ENCODE measurements at places on chromosomes 6 and 20.

GRCh38 chr20:60765821-60766403 is 486.1 kb upstream of the CDH4 start:
- no peak for DNase-seq

DNA sequence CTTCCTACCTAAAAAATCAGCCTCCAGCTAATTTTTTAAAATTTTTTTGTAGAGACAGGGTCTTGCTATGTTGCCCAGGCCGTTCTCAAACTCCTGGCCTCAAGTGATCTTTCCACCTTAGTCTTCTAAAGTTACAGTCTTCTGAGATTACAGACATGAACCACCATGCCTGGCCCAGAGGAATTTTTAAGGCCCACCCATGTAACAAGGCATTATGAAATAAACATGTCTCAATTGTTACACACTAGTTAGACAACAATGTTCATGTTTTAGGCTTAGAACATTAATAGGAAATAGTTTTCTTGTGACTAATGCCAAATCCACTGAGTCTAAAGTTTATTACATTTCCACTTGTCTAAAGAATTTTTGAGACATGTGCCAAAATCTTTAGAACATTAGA is 221.2 kb downstream of the LAMA2 start:
- DNase-seq, result no peak

DNA sequence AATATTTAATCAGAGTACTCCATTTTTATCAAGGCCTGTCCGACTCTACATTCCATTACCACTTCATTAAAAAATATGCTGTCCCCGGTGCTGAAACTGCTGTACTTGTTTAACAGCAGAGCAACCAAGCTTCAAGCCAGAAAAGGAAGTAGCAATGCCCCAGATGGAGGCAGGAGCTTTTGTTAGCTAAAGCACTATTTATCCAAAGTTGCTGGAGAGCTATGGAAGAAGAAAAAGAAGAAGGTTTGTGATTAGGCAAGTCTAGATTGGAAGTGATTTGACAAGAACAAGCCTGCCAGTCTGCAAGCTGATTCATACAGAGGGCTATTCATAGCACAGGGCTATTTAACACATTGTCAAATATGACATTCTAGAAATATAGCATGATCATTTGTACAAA is 160.9 kb upstream of the SPTLC3 start:
- no peak for DNase-seq

DNA sequence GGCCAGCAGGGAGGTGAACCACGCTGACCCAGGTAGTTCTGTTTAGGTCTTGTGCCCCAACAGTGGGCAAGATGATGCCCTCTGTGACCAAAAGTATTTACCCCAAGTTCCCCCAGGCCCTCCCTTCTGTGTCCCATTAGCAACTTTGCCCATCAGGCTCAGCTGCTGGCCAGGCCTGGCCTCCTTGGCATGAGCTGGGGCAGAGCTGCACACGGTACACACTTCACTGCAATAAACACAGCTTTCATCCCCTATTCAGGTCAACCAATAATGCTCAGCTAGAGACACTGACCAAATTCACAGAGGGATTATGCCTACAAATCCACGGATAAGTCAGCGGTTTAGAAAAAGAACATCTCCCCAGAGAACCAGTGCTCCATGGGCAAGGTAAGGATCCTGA is 103.7 kb downstream of the SLC23A2 start:
- no peak for DNase-seq

DNA sequence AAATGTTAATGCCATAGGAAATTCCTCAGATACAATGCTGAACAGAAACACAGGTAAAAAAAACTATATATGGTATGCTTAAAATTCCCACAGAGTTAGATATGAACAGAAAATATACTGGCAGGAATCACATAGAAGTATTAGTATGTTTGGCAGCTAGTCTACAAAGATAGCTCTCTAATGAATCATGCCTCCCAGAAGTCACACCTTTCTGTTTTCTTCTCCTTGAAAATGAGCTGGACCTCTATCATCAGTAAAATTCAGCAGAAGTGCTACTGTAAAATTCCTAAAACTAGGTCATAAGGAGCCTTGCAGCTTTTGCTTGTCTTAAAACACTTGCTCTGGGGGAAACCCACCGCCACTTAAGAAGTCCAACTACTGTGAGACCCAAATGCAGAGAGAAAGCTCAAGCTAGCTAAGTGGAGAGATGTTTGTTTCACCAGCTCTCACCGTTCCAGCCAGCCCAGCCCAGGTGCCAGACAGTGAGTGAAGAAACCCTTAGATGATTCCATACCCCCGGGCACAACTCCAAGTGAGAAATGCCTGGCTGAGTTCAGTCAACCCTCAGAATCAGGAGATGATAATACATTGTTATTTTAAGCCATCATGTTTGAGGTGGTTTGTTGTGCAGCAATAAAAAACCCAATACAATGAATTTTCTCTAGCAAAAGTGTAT is 43.0 kb downstream of the TSPYL4 start:
- DNase-seq, result no peak

GRCh38 chr6:36319436-36319762 is 17.3 kb downstream of the BNIP5 start:
- DNase-seq, result no peak

DNA sequence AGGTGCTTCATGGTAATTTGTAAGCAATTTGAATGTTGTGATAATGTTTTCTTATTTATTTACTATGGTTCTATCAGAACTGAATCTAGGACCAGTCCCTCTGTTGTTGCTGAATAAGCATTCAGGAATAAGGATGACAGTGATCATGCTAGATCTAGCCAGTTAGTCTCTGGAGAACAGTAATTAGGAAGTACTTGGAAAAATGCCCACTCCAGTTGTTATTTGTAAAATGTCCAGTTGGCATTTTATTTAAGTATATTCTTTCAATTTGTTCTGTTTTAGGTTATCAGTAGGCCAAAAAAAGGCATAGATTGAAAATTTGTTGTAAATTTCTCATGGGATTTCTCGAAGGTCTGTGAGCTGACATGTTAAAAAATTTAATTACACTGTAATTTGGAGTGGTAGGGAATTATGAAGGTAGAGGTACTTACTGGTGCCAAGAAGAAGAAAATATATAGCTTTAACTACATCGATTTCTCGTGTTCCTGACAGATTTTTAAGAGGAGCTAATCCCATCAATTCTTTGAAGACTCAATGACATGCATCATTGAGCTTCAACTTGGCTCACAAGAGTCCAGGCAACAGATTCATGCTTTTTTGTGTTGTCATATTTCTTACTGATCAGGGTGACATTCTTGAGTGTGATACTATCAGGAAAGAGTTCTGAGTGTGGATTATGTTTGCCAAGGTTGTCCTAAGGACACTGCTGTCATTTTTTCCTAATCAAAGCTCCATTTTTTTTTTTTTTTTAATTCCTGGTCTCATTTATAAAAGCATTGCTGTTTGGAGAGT is 177.3 kb downstream of the CARMIL1 start:
- DNase-seq, result no peak

DNA sequence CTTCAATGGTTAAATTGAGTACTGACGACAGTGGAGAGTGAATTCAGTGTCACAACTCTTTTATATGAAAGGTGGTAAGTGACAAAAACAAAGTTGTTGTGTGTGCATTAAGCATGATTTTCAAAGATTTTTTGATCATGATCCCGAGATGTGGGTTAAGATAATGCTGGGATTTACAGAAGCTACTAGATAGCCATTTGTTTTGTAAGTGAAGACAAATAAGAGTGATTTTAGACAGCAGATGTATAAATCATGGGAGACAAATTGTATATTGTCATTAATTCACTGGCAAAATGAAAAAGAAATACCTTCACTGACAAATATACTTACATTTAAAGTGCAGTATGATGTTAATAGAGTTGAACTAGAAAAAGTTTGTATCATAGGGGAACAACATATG is 6.1 kb downstream of the ADGRB3 start:
- DNase-seq, result no peak

GRCh38 chr20:44598423-44599305 is 16.3 kb downstream of the PKIG start:
- DNase-seq, result peak; percentile 47

DNA sequence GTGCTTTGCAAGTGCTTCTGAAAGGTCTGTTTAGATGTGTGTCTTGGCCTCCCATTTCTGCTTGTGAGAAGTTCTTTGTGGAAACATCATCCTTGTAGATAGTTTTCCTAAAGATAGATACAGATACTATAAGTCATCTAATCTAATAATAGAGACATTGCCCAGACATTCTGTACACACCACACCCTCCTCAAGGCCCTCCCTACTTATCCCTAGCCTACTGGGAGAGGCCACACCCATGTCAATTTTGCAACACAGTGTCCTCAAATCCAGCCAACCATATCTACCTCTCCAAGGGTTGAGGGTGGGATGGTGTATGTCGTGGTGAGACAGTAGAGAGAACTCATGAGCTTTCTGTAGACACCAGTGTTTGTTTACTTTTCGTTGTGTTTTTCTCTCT is 6.2 kb downstream of the KDM1B start:
- no peak for DNase-seq

GRCh38 chr6:71851214-71851613 is 35.1 kb upstream of the RIMS1 start:
- DNase-seq, result no peak

GRCh38 chr6:114339706-114340105 is 3.1 kb downstream of the HS3ST5 start:
- no peak for DNase-seq

GRCh38 chr20:15945289-15945688 is 628.0 kb downstream of the KIF16B start:
- DNase-seq, result no peak

- no peak for DNase-seq
Observed at GRCh38 chr20:986733-987355, 15.3 kb downstream of the RSPO4 start.

DNA sequence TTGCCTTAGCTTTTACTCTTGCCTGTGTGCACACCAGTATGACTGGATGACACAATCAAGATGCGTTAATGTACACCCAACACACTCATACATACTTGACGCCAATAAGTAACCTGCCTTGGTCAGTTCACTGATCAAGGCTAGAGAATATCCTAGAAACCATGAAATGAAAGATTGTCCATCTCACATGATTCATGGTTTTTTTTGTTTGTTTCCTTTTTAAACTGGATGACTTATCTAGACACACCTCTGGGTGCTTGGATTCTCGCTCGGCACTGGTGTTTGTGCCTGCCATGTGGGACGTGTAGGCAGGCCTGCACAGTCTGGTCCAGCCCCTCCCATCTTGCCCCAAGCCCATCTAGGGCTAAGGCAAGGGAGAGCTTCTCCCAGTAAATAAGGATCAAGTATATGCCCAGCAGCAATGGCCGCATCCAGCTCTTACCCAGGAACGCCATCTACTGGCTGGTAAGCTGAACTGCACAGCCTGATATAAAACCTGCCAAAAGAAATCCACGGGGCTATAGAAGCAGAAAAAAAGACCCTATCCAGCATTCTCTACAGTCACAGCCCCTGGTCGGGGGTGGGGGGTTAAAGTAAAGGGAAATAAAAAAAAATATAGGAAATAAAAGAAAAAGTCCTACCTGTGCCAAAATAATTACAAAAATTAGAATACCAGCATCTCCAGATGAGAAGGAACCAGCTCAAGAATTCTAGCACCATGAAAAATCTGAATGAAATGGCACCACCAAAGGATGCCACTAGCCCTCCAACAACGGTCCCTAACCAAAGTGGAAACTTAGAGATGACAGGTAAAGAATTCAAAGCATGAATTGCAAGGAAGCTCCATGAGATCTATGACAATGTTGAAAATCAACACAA is 73.3 kb downstream of the OTOR start:
- peak; percentile 47 for DNase-seq

DNA sequence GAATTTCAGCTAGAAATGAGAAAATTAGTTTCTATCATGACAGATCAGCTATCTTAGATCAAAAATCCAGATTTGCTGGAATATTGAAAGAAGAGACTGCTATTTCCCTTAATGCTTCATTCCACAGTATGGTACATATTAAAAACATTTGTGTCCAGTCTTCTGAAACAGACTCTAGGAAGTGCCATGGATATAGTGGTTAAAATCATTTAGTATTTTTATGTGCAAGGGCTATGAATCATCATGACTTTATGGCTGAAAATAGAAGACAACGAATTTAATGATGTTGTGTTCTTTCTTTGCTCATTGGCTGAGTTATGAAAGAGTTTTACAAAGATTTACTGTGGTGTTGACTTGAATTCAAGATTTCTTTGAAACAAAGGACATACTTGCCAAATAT is 146.6 kb downstream of the ANKRD60 start:
- DNase-seq, result no peak

GRCh38 chr6:12895721-12896120 is 179.2 kb downstream of the PHACTR1 start:
- no peak for DNase-seq

GRCh38 chr20:13928901-13929300 is 61.5 kb downstream of the SEL1L2 start:
- no peak for DNase-seq

DNA sequence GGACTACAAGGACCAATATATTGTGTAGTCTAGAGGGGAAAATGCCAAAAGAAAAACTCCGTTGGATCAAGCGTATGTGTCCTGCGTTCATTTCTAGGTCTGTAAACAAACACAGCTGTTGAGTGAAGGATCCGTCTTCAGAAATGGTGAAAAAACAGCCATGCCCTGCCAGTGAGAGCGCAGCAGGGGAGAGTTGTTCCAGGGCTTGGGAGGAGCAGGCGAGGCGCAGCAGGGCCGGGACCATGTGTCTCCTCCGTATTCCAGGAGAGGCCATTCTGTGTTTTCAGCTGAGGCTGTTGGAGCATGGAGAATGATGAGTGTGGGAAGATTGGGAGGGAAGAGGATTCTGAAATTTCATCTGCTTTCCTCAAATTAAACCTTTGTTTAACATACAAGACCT is 38.0 kb downstream of the BMP6 start:
- DNase-seq, result no peak

DNA sequence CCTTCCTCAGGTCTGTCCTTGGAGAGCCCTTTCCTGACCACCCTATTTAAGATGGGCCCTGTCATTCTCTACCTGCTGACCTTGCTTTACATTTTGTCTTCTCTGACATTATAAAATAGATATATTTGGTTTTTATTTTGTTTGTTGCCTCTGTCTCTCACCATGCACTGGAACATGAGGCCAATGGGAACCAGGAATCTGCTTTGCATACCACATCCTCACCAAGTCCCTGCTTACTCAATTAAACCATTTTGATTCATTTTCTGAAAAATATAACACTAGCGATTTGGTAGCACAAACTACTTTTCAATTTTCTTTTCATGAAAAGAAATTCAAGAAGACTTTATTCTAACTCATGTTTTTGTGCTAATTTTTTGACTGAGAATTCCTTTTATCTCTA is 32.8 kb upstream of the POPDC3 start:
- no peak for DNase-seq

DNA sequence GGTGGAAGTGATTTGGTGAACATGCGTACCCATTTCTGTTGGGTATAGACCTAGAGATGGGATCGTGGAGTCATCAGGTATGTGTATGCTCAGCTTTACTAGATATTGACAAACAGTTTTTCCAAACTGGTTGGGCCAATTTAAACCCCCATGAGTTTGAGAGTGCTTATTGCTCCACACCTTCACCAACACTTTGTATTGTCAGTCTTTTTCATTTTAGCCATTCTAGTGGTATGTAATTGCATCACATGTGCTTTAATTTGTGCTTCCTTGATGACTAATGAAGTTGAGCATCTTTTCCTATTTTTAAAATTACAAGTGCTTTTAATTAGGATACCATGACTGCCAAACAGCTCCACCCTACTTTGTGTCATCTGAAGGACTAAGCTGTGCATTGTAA is 158.9 kb upstream of the AKIRIN2 start:
- DNase-seq, result no peak

- DNase-seq, result peak; percentile 34
Observed at GRCh38 chr20:2756056-2756611, 44.3 kb downstream of the CPXM1 start.
